ENCODE measurements at places on chromosomes 4 and X.
A peak's percentile ranks its signal among the peaks of the same experiment; 100 is the strongest.

GRCh38 chr4:40379248-40379647 is 44.1 kb downstream of the CHRNA9 start:
- DNase-seq, result no peak

GRCh38 chrX:42825201-42825600 is 47.2 kb upstream of the PPP1R2C start:
- no peak for DNase-seq

DNA sequence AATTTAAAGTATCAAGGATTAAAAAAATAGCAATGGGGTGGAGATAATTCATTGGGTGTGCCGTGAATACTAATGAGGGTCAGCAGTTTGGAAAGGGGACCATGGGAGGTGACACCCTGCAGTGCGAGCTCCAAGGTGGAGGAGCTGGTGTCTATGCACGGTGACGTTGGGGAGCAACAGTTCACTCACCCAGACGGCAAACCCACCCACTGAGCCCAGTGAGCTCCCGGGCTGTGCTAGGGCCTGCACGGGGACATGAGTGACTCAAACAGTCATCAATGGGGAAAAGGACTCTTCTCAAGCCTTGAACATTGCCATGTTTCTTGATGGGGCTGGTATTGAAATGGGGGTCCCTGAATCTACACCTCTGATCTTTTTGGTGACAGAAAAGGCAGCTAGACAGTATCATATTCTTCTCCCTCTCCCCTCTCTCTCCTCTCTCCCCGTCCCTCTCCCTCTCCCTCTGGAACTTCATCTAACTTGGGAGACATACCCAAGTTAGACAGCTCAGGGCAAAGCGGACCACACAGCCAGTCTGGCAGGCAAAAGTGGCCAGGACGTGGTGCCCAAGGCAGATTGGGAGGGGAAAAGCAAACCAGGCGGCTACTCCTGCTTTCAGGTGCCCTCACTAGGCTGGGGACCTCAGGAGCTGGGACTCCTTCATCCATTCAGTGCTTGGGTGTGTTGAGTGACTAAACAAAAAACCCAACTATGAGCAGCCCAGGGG is 26.3 kb upstream of the PPP2R2C start:
- no peak for DNase-seq

GRCh38 chr4:187798385-187798784 is 197.2 kb upstream of the ZFP42 start:
- no peak for DNase-seq

GRCh38 chr4:107939307-107939706 is 8.0 kb downstream of the CYP2U1 start:
- DNase-seq, result no peak

GRCh38 chr4:108092288-108092687 is 76.4 kb downstream of the LEF1 start:
- DNase-seq, result no peak

DNA sequence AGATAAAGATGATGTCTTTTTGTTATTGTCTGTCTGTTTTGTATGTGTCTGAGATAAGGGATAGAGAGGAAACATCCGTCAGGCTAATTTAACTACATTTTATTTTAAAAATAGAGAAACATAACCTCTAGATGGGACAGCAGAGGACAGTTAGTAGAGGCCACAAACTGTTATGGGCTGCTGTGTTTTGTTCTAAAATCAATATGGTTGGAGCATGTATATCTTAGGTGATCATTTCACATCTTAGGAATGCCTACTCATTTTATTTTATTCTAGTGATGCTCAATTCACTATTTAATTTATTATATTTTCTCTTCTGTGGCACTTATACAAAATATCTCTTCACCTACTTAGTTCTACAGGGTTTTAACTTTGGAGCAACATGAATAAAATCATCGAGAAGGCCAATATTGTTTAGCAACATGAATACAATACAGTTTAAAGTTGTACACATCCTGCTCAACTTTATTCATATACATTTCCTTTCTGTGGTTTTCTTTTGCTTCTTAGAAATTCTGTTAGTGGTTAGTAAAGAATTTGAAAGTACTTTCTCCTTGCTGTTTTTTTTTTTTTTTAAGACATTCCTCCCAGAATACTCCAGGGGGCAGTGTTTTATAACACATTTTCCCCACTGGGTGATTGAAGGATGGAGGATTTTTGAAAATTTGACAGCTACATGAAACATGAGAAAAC is 392.9 kb downstream of the UNC5C start:
- peak; percentile 38 for DNase-seq

DNA sequence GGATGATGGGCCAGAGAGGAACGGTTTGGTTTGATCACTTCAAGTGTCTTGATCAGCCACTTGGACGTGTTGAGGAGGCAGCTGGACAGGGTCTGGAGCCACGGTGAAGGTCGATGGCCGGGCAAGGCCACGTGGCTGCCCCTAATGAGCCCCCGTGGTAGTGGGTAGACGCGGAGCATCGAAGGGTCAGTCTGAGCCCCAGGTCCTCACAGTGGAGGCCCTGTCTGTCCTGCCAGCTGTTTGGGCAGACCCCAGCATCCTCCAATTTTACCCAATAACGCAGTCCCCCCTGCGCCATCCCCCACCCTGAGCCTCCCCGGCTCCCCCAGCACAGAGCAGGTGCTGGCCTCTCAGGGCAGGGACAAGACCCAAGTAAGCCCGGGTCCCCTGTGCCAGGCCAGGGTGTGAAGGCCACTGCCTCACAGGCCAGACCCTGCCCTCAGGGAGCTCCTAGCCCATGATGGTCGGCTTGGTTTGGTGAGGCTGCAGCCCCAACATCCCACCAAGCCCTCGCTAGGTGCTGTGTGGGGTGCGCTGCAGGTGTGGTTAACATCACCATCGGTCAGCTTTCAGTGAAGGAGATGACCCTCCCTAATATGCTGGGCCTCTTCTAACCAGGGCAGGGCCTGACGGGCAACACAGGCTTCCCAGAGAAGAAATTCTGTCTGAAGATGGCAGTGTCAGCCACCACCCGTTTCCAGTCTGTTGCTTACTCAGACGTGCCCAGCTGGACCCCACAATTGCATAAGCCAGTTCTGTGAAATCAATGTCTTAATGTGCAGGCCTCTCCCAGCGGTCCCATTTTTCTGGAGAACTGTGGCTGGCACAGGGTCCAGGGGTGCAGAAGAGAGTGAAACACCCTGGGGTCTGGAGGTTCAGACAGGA is 40.5 kb upstream of the NKX1-1 start:
- DNase-seq, result no peak

DNA sequence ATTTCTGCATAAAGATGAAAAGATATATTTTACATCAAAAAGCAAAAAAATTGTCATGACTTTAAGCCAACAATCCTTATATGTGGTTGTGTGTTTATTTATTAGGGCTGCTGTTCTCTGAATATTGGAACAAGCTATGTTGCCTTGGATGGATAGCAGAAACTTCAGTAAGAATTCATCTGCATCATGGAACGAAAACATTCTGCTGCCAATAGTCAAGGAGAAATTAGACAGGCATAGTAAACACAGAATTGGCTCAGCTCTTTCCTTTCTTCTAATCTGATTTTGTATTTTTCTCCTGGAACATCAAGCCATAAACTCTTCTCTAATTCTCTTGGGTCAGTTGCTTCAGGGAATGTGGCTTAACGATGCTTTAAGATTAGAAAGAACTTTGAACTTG is 1257.0 kb downstream of the NLGN4X start:
- DNase-seq, result no peak

- no peak for DNase-seq
These were observed 152.3 kb upstream of the PRDX4 start for GRCh38 chrX:23515028-23515427.

DNA sequence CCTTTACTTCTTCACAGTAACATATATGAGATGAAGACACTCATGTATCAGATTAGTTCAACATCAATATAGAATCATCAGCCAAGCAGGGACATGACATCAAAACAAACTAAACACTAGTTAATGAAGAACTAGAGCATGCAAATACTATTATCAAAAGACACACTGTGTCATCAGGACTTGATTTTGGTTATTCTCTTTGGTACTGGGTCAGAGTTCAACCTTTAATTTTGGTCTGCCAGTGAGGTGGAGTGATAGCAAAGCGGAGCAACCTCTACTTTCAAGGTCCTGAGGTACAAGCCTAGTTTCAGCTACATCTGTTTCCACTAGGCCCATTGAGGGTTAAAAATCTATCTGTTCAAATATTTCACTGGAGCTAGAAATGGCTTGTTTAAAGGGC is 70.5 kb downstream of the TEX13A start:
- DNase-seq, result no peak

- DNase-seq, result no peak
These were observed 11.7 kb downstream of the MAGEE1 start for GRCh38 chrX:76439188-76439587.

- DNase-seq, result no peak
These were observed 41.3 kb downstream of the ACSL4 start for GRCh38 chrX:109691752-109692151.

DNA sequence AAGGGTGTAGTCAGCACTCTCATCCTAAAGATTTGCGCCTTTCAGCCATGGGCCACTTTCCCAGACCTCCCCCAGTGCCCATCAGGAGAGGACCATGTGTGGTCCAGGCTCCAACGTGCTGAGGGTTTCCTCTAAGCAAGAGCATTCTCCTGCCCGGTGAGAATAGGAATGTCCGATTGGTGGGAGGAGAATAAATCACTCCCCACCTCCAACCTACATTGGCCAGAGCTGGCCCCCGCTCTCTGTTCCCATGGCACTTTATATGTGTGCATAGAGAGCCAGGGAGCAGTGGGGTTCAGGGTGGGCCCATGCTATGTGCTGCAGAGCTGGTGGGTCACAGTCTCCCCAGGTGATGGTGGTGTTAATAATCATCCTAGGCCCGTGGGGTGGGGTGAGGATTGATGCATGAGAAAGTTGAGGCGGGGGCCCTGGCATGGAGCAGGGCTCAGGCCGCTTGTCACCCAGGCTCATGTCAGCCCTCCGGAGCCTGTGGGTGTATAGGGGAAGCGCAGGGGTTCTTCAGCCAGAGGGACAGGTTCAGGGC is 6.8 kb upstream of the SORCS2 start:
- DNase-seq, result no peak

- DNase-seq, result no peak
These were observed 647.5 kb upstream of the TENM3 start for GRCh38 chr4:181595716-181596115.

DNA sequence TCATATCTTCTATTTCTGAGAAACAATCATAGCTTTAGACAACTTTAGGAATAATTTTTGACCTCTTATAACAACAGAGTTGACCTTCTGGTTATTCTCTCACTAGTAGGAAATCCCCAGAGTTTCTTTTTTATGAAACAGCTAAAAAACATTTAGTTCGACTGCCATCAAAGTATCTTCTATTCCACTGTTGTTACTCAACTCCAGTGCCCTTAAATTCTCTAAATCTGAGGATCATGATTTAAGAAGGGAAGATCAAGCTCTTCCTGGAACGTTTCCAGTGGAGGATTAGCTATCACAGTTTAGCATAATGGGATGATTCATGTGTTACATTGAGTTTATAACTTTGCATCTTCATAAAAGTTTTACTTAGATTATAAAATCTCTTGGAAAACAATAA is 134.9 kb upstream of the VEGFC start:
- DNase-seq, result peak; percentile 19

DNA sequence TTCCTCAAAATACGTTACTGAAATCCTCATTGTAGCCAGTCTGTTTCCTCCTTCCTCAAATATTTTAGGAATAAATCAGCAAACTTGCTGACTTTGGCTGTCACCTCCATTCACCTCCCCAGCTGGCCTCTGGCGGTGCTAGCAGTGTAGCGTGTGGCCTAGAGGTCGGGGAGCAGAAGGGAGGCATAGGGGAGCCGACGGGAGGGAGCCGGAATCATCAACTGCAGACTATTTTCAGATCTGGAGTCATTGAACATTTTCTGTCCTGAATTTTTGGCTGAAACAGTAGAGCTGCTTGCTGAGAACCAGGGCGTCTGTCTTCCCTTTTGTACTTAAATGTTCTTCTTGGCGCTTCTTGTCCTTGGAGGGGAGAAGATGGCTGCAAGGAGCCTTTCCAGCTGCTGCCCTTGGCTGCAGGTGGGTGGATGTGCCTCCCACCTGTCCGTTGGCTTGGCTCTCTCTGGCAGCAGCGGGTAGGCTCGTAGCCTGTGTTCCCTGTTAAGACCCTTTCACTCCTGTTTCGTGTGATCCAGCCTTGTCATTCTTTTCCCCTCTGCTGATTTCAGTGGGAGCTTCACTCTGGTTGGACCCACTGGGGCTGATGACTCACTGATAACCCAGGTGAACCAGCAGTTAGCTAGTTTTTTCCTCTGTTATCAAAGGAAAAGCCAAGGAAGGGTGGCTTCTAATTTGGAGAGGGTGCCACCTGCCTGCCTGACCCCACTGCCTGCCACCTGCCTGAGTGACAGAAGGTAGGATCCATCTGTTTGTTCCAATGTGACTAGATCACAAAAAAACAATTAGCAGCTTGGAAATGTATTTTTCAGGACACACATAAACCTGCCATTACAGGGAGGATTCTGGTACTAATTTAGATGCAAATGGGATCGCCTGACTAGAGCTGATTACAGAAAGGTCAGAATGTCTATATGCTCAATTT is 135.9 kb downstream of the GATB start:
- no peak for DNase-seq

All from astrocyte of the cerebellum (primary cell).